ENCODE measurements at places on chromosomes 2 and 18. TPM values are rescaled to one million over a fixed set of nuclear protein-coding genes. Genes with fewer than 3 reads are reported as not detected.

PPP4R3B gene
- 63.8 TPM for total RNA-seq

NOSTRIN gene
- 25.7 TPM for total RNA-seq

IL37 gene
- 1.1 TPM for total RNA-seq

SALL3 gene
- not detected for total RNA-seq

LIMS4 gene
- total RNA-seq, result 1.6 TPM

NPHP1 gene
- total RNA-seq, result 5.3 TPM

HOXD13 gene
- not detected for total RNA-seq

SH3YL1 gene
- total RNA-seq, result 49.1 TPM

SMCHD1 gene
- 73.0 TPM for total RNA-seq

ASB18 gene
- total RNA-seq, result not detected

CLK1 gene
- total RNA-seq, result 91.2 TPM

CYP26B1 gene
- 4.7 TPM for total RNA-seq

ADGRF3 gene
- 0.08 TPM for total RNA-seq

PNO1 gene
- 13.9 TPM for total RNA-seq

AFF3 gene
- total RNA-seq, result 42.0 TPM

TGFA gene
- 12.1 TPM for total RNA-seq

ATG4B gene
- total RNA-seq, result 60.5 TPM

NIFK gene
- total RNA-seq, result 46.2 TPM

TACR1 gene
- total RNA-seq, result 0.37 TPM

CD207 gene
- 0.73 TPM for total RNA-seq

DUSP19 gene
- 4.2 TPM for total RNA-seq

LGALSL gene
- 33.5 TPM for total RNA-seq

HOXD12 gene
- total RNA-seq, result not detected

RPS27A gene
- total RNA-seq, result 703 TPM

C18orf54 gene
- 4.8 TPM for total RNA-seq

PARD6G gene
- 7.1 TPM for total RNA-seq

PRR30 gene
- not detected for total RNA-seq

LAMA3 gene
- total RNA-seq, result 42.8 TPM

Data from left lung (tissue), 14 donors.